Activated CD4-positive, alpha-beta memory T cell treated with anti-CD3 and anti-CD28 coated beads, Interleukin-2, amount 10 ng/mL, durations not matched to agents 7 days and 5 days (primary cell): ENCODE measurements at places on chromosomes 1 and 21. TPM values are rescaled to one million over a fixed set of nuclear protein-coding genes. Genes with fewer than 3 reads are reported as not detected.
A peak's percentile ranks its signal among the peaks of the same experiment; 100 is the strongest.

DHCR24 gene
- 114 TPM for total RNA-seq

DNA sequence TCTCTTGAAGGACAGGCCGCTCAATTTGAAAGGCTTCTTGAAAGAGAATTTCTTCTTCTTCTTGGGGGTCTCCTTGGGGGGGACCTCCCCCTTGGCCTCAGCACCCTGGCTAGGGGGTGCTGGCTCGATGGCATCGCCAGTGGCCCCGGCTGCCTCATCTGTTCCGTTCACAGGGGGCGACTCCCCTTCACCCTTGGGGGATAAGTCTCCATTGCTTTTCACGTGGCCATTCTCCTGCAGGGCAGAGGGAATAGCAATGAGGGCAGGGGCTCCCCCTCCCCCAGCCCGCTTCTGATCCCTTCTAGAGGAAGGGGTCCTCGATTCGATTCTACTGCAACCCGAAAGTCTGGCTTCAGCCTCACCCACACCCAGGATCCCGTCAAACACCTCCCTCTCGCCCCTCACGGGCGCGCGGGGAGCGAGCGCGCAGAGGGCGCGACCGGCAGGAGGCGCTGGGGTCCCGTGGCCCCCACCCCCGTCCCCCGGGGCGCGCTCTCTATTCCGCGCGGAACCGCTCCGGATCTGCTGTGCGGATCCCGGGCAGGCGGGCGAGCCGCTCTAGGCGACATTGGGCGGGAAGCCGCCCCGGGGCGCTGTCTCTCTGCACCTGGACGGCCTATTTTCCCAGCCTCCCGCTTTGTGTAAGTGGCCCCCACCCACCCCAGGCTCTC is 1.0 kb downstream of the MARCKSL1 start:
- H3K4me1 ChIP-seq: peaks cover 37% of the 10 kb centered on the region
- peaks cover 46% of the 10 kb centered on the region for H3K36me3 ChIP-seq
- DNase-seq: peak; percentile 62
- H3K27me3 ChIP-seq: peaks cover 13% of the 10 kb centered on the region
- H3K4me3 ChIP-seq: peak overlapping the region; percentile 79

DNA sequence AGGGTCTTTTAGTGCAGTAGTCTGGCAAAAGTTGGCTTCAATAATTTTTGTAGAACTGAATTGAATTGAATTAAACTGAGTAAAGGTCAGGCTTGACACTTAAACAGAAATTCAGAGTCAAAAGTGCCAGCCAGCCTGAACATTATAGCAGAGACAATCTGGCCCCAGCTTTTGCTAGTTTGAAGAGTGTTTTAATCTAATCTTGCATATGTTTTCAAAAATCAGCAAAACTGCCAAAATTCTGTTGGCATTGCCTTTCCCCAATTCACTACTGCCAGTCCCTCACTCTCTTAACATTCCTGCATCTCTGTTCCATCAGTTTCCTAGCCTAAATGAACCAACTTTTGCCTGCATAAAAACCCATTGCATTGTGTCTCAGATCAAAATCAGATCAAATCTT is 403.8 kb downstream of the NUF2 start:
- no peak overlapping the region for H3K27ac ChIP-seq
- no peak for DNase-seq
- H3K4me3 ChIP-seq: no peak overlapping the region
- no peaks in the 10 kb centered on the region for H3K36me3 ChIP-seq

- H3K27ac ChIP-seq: no peak overlapping the region
- no peak overlapping the region for H3K4me3 ChIP-seq
- no peaks in the 10 kb centered on the region for H3K4me1 ChIP-seq
- no peaks in the 10 kb centered on the region for H3K27me3 ChIP-seq
- DNase-seq: no peak
- no peaks in the 10 kb centered on the region for H3K36me3 ChIP-seq
These were observed 481.4 kb upstream of the VAMP3 start for GRCh38 chr1:7289694-7290093.

DNA sequence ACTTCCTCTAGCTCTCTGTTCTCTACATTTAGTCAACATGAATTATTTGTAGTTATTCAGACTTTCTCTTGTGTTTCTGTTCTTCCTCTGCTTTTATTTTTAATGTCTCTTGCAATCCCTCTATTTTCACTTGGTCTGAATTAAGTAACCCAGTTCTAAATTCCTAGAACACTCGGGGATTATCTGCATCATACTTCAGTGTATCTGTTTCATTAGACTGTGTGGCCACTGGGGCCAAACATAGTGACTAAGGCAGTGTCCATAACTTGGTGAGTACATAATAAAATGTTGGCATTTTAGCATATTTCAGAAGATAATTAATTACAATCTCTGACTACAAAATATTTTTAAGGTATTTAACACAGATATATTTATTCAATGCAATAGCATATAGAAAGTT is 1087.2 kb upstream of the B3GALT2 start:
- no peak for DNase-seq
- peaks cover 3% of the 10 kb centered on the region for H3K36me3 ChIP-seq
- H3K27ac ChIP-seq: no peak overlapping the region
- H3K4me1 ChIP-seq: no peaks in the 10 kb centered on the region

DNA sequence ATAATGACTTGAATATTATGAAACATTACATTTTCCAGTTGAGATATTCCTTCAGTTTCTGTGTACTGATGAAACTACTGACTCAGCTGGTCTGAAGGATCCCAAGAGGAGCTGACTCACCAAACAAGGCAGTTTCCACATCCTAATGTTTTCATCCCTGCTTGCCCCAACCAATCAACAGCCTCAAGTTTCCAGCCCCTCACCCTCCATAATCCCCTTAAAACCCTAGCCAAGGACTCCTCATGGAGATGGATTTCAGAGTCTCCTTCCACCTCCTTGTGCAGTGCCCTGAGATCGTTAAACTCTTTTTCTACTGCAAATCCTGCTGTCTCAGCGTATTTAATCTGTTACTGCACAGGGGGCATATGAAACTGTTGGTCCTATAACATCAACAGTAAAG is 83.1 kb upstream of the HAO2 start:
- no peak for DNase-seq
- no peaks in the 10 kb centered on the region for H3K4me1 ChIP-seq
- no peak overlapping the region for H3K27ac ChIP-seq
- peaks cover 8% of the 10 kb centered on the region for H3K27me3 ChIP-seq
- H3K4me3 ChIP-seq: no peak overlapping the region

GRCh38 chr1:58966917-58967740 is 183.3 kb upstream of the JUN start:
- H3K4me1 ChIP-seq: peaks cover 35% of the 10 kb centered on the region
- H3K27ac ChIP-seq: no peak overlapping the region
- DNase-seq: no peak
- H3K27me3 ChIP-seq: no peaks in the 10 kb centered on the region

GRCh38 chr1:43835082-43836021 is 98.2 kb upstream of the ARTN start:
- DNase-seq: no peak
- H3K27ac ChIP-seq: no peak overlapping the region
- no peak overlapping the region for H3K4me3 ChIP-seq
- H3K4me1 ChIP-seq: peaks cover 44% of the 10 kb centered on the region
- H3K27me3 ChIP-seq: no peaks in the 10 kb centered on the region
- peaks cover 12% of the 10 kb centered on the region for H3K36me3 ChIP-seq

GRCh38 chr1:59054172-59054571 is 242.7 kb upstream of the FGGY start:
- H3K27me3 ChIP-seq: peaks cover 4% of the 10 kb centered on the region
- H3K27ac ChIP-seq: no peak overlapping the region
- H3K4me3 ChIP-seq: no peak overlapping the region
- DNase-seq: no peak
- H3K4me1 ChIP-seq: no peaks in the 10 kb centered on the region
- H3K36me3 ChIP-seq: no peaks in the 10 kb centered on the region
